ENCODE measurements at places on chromosomes 2 and 18.
A peak's percentile ranks its signal among the peaks of the same experiment; 100 is the strongest.

- DNase-seq, result no peak
These were observed 156.1 kb downstream of the FAM210A start for GRCh38 chr18:13570216-13570615.

DNA sequence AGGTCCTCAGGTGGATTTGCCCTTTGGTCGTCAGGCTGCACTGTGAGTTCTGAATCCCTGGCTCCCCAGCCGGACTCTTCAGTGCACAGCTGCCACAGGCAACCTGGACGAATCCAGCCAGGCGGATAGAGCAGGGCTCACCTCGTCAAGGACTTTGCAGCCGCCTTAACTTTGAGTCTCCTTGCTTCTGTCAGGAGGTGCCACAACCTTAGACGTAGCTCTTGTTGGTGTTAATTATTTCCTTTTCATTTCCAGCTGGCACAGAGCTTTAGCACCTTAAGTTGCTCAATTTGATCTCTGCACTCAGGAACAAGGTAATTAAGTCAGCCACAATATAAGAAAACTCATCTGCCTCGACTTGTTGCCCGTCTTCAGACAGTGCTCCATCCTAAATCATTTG, 17.7 kb downstream of the SMIM21 start:
- DNase-seq, result no peak

GRCh38 chr2:190809876-190810525, 70.6 kb upstream of the GLS start:
- no peak for DNase-seq

DNA sequence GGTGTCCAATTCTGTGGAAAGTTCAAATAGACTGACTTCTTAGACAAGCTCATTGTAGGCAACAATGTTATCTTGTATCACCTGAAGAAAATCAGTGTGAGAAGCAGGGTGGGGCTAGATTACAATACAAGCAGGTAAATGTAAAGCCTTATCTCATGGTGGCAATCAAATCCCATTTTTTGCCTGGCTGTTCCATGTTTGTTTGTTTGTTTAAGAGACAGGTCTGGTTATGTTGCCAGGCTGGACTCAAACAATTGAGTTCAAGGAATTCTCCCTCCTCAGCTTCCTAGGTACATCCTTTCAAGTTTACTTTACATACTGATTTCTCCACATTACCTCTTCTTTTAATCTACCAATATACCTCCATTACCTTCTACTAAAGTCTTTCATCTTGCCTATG, 464.6 kb downstream of the LRP1B start:
- no peak for DNase-seq

- DNase-seq, result no peak
These were observed 1235.3 kb upstream of the ZEB2 start for GRCh38 chr2:145755019-145755837.

GRCh38 chr18:46649071-46649862, 7.8 kb downstream of the LOXHD1 start:
- DNase-seq, result no peak

DNA sequence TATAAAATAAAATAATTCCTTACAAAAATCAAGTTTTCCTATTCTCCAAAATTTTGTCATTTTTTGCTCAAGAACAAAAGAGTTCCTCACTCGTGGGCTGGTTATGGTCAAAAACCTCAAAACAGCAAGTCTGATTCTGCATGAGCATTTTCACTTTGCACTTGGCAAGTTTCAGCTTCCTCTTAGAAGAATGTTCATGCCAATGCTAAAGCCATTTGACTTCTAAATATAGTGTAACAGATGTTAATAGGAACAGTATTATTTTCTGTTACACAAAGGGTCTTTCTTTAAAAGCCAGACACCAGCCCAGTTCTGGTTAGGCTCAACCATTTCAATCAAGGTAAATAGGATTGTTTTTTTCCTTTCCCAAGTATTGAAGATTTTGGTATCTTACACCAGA, 261.3 kb upstream of the CCDC68 start:
- DNase-seq, result no peak

DNA sequence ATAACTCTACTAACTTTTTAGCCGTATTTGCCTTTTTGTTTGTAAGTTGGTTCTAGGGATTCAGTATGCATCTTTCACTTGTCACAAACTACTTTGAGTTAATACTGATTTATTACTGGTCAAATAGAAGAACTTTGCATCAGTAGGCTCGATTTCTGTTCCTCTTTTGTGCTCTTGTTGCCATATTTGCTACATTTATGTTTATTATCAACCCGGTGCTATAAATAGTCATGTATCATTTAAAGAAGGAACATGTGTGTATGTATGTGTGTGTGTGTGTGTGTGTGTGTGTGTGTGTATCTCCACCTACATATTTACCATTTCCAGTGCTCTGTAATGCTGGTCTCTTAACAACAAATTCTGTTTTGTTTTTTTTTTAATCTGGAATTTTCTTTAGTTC, 79.6 kb upstream of the B3GNT7 start:
- no peak for DNase-seq

- no peak for DNase-seq
These were observed 277.7 kb upstream of the FBXO11 start for GRCh38 chr2:48183991-48184390.

DNA sequence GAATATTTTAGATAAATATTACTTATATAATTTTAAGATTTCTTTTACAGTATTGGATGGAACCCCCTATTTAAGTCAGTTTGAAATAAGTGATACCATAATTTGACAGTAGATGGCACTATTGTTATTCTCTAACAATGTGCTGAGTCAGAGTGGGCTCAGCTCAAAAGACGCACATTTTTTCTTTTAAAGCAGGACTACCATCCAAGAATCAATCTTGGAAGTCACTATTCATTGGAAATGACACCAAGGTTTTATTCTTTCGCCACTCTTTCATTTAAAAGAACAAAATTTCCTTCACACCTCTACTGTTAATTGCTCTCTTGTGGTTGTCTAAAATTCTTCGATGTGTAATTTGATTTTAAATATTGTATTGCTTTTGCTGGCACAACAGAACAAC, 32.6 kb upstream of the SPAG16 start:
- DNase-seq, result peak; percentile 68

- DNase-seq, result no peak
These were observed 983.6 kb upstream of the ZEB2 start for GRCh38 chr2:145503511-145503910.

GRCh38 chr18:23852236-23853045, 162.1 kb upstream of the TTC39C start:
- DNase-seq, result no peak

- DNase-seq, result no peak
These were observed 12.9 kb upstream of the SIX3 start for GRCh38 chr2:44928483-44929158.

GRCh38 chr2:45643095-45643494, 8.4 kb upstream of the PRKCE start:
- no peak for DNase-seq

DNA sequence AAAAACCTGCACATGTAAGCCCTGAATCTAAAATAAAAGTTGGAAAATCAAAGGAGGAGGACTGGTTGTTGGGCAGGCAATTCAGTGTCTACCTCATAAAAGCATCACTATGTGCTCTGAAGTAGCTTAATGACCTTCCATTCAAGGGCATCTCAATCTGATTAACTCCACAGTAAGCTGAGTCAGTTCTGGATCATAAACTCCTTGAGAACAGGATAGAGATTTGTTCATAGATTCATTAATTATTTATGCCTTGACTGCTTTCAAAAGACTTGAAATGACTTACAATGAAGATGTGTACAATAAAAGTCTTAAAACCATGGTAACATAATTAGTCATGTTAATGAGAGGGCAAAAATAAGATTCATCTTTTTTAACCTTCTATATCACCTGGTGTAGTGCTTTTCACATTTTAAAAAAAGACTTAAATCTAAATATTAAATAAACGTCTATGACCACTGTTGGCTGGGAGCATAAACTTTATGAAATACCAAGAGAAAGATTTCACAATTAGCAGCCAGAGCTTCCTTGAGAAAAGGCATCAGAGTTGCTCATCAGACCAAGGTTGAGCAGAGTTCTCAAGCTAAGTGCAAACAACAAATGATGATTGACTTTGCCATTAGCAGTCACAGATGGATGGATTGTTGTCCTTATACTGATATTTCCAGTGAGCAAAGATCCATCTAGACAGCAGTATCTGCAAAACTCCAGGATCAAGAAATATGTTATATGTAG, 237.3 kb upstream of the THUMPD2 start:
- DNase-seq, result no peak

DNA sequence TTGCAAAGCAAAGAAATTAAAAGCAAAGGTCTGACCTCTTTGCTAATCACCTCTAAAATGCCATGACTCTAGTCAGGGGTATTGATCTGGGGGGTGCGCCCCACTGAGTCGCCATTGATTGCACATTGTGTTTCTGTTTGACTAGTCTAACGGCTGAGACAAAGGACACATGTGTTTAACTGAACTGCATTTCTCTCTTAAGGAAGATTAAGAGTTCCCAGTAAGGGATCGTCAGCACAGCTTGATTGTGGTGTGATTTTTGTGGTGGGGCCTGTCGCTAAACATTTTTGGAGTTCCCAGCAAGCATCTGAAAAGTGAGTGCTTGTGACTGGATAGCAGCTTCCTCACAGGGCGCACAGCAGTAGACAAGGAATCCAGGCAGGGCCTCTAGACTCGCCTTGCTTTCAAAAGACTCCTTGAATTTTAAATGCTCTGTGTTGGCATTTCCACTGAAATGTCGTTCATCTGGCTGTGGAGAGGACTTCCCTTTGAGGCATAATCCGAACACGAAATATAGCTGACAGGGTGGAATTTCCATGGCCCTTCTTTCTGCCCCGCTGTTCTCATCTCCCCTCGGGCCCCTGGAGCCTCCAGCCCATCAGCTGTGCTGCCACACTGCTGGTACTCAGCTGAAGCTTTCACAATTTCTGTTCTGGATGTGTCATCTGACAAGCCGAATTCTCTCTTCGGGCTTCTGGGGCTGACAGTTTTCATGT, 126.3 kb downstream of the FAM168B start:
- DNase-seq, result no peak

GRCh38 chr18:2538236-2538635, 33.1 kb downstream of the METTL4 start:
- no peak for DNase-seq

- no peak for DNase-seq
These were observed 211.7 kb upstream of the RASGRP3 start for GRCh38 chr2:33264766-33265165.

DNA sequence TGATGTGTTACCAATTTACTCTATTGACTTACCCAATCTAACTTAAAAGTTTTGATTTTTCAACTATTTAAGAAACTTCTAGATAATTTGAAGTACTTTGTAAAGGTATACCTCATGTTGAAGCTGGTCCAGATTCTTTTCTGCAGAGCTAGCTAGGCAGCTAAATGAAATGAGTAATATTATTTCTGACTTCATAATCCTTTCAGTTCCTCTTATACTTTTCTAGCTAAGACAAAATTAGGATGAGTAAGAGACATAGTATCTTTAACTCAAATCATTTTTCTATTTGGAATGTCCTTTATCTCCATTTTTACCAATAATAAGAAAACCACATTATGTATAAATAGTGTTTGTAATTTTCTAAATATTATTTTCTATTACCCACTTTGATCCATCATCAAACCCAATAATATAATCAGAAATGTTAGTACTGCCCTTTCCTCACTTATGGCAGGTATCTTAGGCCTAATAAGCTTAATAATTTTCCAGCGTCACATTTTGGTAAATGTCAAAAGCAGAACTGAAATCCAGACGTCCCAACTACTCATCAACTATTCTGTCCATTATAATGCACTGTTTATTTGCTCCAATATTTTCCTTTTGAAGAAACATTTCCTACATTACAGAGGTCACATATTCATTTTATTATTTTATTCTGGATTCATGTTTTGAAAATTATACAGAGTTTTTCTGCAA, 456.6 kb downstream of the THSD7B start:
- no peak for DNase-seq

DNA sequence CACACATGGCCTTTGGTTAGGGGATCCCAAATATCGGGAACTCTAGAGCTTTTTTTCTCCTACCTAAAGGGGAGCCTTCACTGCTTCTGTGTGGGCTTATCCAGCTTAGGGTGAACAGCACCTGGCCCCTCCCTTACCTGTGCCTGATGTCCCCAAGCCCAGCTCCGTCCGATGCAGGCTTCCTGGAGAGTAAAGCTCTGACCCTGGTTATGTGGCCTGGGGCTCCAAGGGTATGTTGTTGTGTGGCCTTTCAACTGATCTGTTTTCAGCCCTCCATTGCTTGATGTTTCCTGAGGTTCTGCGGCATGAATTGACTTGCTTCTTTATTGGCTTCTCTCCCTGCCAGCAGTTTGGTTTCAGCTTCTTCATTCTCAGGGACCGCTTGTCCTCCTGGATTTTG, 66.0 kb downstream of the RAB31 start:
- no peak for DNase-seq

DNA sequence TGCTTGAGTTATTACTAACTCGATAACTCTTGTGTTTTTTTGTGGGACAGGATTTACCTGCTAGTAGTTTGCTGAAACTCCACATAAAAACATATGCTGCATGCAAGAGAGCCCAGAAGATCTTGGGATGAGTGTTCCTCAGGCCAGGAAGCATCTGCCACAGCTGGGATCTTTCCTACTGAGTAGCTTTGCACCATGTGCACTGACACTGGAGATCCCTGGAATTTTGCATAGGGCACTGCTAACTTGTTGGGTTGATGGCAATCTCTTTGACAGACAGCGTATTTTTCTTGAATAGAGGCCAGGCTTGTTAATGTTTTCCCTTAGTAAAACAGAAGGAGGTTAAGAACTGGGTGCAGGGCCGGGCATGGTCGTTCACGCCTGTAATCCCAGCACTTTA, 808 bp upstream of the SERPINB11 start:
- DNase-seq, result no peak

- DNase-seq, result no peak
These were observed 6.8 kb downstream of the MBD2 start for GRCh38 chr18:54217624-54218023.

GRCh38 chr18:63427558-63427957, 5.3 kb upstream of the VPS4B start:
- no peak for DNase-seq

DNA sequence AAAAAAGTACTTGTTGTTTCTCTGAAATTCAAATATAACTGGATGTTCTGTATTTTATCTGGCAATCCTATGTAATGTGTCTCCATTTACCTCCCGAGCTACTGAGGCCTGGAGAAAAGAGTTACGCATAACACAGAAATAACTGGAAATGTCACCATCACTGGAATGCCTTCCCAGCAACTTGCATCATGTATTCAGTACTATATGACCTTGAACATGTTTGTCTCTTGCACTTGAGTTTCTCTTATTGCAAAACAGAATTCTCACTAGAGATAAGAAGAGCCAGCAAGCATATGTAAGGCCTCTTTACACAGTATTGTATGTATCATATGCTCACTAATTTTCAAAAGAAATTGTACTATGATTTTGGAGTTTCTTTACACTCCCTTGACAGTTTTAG, 99.6 kb upstream of the CTAGE1 start:
- DNase-seq, result no peak

DNA sequence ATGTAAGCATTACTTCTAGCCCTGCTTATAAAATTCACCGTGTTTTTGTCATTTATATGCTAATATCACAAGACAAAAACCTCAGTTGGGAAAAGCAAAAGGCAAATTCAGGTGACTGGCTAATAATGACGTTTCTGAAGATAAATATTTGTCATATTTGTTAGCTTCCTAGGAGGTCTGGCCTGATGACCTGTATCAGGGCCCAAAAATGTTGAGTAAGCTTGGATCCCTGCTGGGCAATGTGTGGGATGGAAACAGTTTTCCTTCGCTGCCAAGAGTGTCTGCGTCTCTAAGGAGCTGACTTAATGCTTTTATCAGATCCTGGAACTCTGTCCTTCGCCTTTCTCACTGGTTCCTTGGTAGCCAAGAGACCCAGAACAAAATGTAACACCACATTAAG, 230.1 kb upstream of the PXDN start:
- DNase-seq, result no peak
